Tibial artery (tissue), 4 donors: ENCODE measurements at places on chromosomes 16 and 17.

DNA sequence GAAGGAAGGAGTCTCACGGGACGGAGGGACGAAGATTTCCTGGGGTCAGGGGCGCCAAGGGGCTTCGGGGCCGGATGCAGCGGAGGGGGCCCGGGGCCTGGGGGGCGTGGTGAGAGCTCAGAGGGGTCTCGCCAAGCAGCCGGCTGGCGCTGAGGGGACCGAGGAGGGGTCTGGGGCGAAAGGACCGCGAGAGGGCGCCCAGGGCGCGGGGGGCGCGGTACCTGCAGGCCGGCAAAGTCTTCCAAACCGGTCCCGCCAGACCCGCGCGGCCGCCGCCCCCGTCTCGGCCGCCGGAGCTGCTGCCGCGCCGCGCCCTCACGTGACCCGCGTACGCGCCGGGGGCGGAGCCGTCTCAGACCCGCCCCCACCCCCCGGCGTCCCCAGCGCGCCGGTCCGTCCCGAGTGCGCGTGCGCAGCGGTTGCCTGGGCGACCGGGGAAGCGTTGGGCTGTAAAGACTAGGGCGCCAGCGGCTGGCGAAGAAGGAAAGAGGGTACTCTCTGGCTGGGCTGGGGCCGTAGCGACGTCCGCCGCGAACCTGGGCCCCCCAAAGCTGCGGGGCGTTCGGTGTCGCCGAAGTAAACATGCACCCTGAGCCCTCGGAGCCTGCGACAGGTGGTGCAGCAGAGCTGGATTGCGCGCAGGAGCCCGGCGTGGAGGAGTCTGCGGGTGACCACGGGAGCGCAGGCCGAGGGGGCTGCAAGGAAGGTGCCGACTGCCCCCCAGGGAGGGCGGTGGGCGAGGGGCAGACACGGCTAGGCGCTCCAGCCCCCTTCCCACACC, at the start of the genes DNAAF1 and HSDL1:
Gene DNAAF1, plus strand, starts transcription at position 450 of the 781 bp plus-strand sequence. Its CDS starts 133 bp downstream, at position 583.
Gene HSDL1, minus strand, starts transcription at position 319 of the 781 bp plus-strand sequence. CDS start 13,856 bp downstream, outside the sequence.
- DNase-seq, result peak; percentile 79

DNA sequence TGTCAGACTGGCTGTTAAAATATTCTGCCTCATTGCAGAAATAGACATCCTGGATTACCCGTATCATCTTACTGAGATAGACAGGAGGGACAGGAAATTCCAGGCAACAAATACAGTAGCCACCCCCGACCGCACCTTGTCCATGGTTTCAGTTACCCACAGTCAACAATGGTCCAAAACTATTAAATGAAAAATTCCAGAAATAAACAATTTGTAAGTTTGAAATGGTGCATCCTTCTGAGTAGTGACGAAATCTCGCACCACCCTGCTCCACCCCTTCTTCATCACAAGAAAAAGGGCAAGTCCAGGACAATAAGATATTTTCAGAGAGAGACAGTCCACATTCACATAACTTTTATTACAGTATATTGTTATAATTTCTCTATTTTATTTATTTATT, 23.6 kb upstream of the PRSS54 start:
- DNase-seq, result no peak

- DNase-seq, result peak; percentile 87
Observed at GRCh38 chr16:70688246-70688742, 2.4 kb upstream of the MTSS2 start.

- no peak for DNase-seq
Observed at GRCh38 chr17:4540224-4540651, 14.9 kb downstream of the MYBBP1A start.

GRCh38 chr17:55266958-55267688, 2.4 kb downstream of the HLF start:
- DNase-seq, result no peak

DNA sequence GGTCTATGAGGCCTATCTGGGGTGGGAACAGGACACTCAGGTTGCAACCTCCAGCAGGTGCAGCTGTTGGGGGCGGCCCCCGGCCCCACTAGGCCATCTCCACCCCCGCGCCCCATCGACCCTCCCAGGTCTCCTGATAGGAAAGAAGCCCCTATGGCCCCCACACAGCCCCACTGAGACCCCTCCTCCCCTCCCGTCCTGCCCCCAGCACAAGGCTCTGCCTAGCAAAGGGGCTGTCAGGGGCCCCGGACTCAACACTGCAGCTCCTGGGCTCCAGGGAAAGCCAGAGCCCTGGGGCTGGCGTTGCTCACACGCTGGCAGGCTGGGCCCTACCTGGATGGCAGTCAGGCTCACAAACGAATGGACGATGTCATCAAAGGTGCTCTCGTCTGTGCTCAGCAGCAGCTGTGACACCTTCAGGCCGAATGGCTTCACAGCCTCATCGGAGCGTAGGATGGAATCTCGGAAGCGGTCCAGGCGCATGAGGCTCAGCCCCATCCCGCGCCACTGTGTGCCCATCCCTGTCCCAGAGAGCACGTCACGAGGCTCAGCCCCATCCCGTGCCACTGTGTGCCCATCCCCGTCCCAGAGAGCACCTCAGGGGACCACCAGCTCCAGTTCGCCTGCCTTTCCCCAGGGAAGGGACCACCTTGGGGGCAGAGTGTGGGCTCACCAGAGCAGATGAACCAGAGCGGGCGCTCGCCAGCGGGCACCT, 7.3 kb downstream of the FASN start:
- DNase-seq, result no peak

DNA sequence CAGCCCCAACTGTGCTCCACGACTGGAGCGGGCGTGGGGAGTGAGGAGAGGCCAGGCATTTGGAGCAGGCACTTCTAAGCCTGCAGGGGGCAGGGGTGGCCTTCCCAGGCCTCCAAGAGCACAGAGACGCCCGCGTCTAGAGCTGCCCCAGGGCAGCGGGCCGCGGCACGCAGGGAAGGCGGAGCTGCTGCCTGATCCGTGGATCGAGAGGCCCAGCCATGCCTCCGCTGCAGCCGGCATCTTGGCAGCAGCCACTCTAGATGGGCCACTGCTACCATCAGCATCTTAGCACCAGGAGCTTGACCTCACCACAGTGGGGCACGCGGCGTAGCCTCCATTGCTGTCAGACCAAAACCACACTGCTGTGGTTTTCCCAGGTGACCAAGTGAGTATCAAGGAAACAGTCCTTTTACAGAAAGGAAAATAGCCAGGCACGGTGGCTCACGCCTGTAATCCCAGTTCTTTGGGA, 20.4 kb upstream of the WDR45B start:
- peak; percentile 83 for DNase-seq

DNA sequence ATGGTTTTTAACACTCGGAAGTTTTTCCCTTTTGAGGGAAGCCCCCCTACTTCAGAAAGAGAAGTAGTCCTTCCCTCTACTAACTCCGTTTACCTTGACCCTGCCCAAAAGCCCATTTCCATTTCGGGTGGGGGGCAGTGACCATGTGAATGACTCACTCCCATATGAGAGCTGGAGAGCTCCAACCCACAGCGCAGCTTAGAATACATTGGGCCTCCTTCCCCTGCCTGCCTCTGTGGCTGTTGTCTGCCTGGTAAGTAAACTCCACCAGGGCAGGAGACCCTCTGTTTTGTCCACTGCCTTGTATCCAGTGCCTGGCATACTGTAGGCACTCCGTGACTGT, 985 bp downstream of the SGSM2 start:
- no peak for DNase-seq

GRCh38 chr17:15262291-15263205, 2.6 kb downstream of the PMP22 start:
- peak; percentile 97 for DNase-seq

GRCh38 chr16:31880322-31880979, 6.8 kb downstream of the ZNF267 start:
- DNase-seq, result no peak

- no peak for DNase-seq
Observed at GRCh38 chr16:65896448-65897153, 469.9 kb upstream of the CDH5 start.

DNA sequence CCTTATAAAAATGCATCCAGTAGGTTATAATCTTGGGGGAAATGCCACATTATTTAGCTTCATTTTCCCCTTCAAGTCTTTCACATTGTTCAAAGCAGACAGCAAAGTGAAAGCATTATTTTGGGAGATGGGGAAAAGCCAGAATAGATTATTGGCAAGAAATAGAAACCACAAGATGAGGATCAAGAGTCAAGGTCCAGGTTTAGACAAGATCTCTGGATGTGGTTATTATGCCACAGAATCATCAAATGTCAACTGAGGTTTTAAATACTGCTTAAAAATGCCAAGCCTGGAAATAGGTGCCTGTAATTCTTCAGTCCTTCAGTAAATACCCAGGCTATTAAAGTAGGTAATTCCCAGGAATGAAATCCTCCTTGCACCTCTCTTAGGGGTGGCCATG, 65.1 kb upstream of the ALOX12 start:
- DNase-seq, result no peak
